AG08395 (cell line): ENCODE measurements at places on chromosomes 1 and 21.

GRCh38 chr1:50110656-50111055 is 1.9 kb downstream of the ELAVL4 start:
- DNase-seq: no peak

DNA sequence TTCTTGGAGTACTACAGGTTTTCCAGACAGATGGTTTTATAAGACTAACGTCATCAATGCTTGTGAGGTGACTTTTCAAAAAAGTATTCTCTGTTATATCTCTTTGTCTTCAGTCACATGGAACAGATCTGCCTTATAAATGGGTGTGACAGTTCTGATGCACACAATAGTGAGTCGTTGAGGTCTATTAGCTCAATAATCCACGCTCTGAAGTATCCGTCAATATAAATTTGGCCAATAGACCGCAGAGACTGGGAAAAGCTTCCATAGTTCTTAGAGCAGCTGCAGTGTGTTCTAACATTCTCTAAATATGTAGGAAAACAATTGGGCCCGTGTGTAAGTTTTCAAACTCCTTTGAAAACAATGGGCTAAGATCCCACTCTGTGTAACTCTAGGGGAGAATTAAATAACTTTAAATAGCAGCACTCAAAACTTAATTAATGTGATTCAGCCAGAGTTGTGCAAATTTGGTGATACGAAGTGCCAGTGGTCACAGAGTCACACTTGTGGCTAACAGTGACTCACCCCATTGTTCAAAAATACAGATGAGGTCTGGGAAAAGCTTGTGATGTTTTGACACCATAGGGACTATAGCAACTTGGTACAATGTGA is 316.0 kb downstream of the LMO4 start:
- peak; percentile 56 for DNase-seq

DNA sequence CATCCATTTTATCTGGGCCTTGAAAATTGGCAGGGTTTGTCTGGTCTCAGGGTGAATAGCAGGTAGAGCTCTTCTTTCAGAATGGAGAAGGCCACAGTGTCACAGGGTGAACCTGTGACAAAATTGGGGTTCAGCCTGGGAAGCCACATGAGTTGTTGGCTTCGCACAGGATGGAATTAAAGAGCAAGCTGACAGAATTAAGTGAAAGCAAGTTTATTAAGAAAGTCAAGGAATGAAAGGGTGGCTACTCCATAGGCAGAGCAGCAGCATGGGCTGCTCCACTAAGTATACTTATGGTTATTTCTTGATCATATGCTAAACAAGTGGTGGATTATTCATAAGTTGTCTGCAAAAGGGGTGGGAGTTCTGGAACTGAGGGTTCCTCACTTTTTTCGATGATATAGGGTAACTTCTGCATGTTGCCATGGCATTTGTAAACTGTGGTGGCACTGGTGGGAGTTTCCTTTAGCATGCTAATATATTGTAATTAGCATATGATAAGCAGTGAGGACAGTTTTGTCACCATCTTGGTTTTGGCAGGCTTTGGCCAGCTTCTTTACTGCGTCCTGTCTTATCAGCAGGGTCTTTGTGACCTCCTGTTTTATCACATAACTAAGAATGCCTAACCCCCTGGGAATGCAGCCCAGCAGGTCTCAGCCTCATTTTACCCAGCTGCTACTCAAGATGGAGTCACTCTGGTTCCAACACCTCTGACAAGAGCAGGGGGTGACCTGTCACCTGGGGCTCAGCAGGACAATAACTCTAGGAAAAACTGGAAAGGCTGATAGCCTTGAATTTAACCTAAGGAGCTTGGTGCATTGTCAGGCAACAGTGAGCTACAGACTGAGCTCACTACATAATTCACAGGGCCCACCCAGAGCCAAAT is 5.1 kb downstream of the IFNAR2 start:
- DNase-seq: no peak

GRCh38 chr1:221631556-221631955 is 110.3 kb downstream of the DUSP10 start:
- DNase-seq: no peak

- no peak for DNase-seq
These were observed at the start of gene KRTAP10-8 for GRCh38 chr21:44612029-44612486. KRTAP10-8 (plus strand) TSS chr21:44612079; CDS start chr21:44612101, 22 bp downstream.

DNA sequence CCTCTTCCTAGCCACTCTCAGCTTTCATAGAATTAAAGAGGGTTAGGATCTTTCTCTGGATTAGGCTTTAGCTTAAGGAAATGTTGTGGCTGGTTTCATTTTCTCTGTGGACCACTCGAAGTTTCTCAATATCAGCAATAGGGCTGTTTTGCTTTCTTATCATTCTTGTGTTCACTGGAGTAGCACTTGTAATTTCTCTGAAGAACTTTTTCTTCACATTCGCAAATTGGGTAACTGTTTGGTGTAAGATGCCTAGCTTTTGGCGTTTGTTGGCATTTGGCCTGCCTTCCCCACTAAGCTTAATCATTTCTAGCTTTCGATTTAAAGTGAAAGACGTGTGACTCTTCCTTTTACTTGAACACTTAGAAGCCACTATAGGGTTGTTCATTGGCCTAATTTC is 210.8 kb upstream of the PROX1 start:
- no peak for DNase-seq

GRCh38 chr1:223456747-223457146 is 63.5 kb downstream of the CCDC185 start:
- DNase-seq: no peak

DNA sequence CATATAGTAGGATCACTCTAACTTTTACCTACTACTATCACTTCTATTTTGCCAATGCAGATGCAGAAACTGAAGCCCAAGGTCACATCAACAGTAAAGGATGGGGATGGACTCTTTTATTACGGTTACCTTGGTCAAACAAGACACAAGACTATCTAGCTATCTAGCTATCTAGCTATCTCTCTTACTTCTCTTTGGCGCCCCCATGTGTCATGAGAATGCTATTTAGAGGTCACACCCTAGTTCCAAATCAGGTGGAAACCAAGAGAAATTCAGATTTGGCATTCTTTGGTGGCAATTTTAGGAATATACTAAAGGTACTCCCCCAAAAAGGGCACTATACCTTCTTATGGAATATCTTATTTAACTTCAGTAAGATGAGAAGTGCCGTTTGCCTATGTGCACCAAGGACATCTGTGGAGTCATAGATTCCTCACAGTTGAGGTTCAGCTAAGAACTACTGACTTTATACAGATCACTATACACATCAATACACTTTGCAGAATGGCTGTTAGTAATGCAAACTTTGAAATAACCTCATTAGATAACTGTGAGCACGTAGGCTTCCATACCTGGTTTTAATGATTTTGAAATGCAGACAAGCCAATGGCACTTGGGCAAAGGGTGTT is 6.7 kb downstream of the ZNF648 start:
- DNase-seq: peak; percentile 12

DNA sequence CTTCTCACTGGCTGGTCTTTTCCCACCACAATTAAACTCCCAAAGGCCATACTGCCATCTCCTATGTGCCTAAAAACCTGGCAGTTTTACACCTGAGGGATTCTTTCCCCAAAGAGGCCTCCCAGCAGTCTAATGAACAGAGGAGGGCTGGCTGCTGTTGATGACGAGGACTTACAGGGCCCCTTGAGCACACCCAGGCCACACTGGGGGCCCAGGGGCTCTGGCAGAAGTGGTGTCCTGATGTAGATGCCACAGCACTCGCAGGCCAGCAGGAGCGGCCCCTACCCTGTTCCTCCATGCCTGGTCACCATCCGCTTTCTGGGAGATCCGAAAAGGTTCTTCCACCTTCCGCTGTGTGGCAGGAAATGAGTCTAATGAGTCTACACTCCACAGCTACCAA is 24.2 kb downstream of the POFUT2 start:
- DNase-seq: no peak

DNA sequence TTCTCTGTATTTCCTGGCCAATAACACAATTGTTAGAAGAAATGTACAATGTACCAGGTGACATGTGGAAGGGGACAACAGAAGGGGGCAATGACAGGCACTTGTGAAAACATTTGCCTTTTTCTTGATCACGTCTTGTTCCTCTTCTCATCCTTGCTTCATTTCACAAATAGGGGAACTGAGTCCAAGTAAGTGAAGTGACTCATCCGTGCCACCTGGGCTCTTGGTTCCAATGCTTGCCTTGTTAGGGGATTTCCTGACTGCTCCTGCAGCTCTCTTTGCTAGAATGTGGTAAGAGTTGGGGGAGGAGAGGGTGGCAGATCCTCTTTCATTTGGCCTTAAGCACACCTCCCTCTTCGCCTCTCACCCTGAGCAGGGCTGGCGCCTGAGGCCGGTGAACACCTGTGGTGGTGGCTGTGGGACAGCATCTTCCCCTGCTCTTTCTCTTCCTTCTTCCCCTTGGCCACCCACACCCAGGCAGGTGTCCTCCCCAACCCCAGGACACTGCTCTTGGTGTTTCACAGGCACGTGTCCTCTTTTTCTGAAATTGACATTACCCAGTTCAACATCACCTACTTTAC is 2.2 kb upstream of the RHEX start:
- DNase-seq: no peak

DNA sequence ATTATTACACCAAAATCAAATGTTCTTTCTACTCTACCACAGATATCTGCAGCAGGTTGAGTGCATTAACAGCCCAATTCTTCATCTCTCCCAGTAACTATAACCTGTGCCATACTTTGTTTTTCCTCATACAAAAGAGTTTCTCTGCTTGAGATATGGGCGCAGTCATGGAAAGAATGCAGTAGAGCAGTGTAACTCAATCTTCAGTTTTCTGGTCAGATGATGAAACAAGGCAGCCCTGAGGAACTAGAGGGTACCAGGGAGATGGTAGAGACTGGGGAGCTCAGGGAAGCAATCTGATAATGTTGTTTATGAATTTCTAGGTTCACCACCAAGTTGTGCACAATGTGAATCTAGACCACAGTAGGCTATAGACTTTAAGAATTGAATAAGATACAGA is 39.6 kb downstream of the ASPM start:
- DNase-seq: no peak

DNA sequence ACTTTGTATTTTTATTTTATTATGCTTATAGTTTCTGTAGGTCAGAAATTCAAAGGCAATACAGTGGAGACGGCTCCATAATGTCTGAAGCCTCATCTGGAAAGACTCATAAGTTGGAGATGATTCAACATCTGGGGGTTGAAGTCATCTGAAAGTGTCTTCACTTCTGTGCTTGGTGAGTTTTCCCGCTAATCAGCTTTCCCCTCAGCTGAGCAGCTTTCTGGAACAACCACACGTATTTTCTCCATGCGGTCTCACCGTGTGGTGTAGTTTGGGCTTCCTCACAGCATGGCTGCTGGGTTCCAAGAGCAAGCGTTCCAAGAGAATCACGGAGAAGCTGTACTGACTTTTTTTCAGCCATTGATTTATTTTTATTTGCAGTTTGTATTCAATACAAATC is 7.6 kb upstream of the DDI2 start:
- DNase-seq: peak; percentile 27

- no peak for DNase-seq
These were observed 70.9 kb upstream of the BMP8A start for GRCh38 chr1:39420493-39420892.
